ENCODE measurements at places on chromosomes 12 and 14.

- no peak for DNase-seq
Measured at GRCh38 chr14:86707071-86707470, 1177.1 kb downstream of the FLRT2 start.

- DNase-seq = no peak
Measured at GRCh38 chr14:63897721-63898163, 44.9 kb downstream of the SYNE2 start.

- no peak for DNase-seq
Measured at GRCh38 chr14:94049625-94050023, 23.5 kb downstream of the OTUB2 start.

- DNase-seq = no peak
Measured at GRCh38 chr14:84707830-84708229, 822.1 kb upstream of the FLRT2 start.

GRCh38 chr12:53208877-53209463, 1.9 kb upstream of the ITGB7 start:
- DNase-seq = no peak

- DNase-seq = no peak
Measured at GRCh38 chr14:92040431-92041051, 682 bp upstream of the TRIP11 start.

- no peak for DNase-seq
Measured at GRCh38 chr14:36905272-36905888, 243.7 kb downstream of the PAX9 start.

DNA sequence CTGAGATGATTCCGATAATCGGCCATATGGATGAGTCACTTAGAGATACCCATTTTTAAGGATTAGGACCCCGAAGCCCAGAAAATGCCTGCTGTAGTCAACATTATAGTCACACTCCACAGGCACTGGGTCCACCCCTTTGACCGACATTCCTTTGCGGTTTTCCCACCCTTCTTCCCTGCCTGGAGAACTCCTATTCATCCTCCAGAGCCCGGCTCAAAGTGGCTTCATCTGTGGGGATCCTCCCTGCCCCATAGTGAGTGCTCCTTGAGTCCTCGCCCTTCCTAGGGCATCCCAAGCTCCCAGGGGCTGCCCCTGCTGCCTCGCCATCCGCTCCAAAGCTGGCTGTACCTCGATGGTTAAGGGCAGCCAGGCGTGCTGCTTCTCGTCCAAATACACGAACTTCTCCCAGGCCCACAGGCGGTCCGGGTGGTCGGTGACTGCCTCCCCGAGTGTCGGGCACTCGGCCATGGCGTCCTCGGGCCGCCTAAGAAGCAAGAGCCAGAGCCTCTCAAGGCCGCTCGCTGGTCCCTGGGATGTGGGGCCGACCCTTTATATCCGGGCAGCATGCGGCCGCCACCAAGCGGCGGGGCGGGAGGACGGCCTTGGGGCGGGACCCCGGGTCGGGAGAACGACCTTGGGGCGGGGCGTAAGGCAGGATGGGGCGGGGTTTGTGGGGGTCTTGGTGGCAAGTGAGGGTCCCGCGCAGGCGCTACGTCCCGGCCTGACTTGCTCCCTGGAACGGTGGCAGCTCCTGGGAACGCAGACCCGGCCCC, at the start of gene TCL1A:
TCL1A (minus strand) TSS at position 530 of the 776 bp plus-strand sequence; CDS start at position 471, 59 bp downstream.
- no peak for DNase-seq

- no peak for DNase-seq
Measured at GRCh38 chr14:96795109-96795828, 1.9 kb upstream of the VRK1 start.

- no peak for DNase-seq
Measured at GRCh38 chr14:59772233-59772632, 98.3 kb downstream of the RTN1 start.

DNA sequence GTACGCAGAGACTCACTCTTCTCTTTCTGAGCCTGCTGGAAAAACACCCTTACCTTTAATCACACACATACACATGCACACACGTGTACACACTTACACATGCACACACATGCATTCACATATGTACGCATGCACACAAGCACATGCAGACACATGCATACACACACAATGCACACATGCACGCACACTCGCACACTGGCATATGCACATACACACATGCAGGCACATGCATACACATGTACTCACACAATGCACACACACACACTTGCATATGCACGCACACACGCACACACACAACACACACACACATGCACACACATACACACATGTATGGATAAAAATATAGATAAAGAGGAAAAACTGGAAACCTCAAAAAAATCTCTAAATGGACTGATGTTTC, 249.0 kb downstream of the GLT1D1 start:
- no peak for DNase-seq

DNA sequence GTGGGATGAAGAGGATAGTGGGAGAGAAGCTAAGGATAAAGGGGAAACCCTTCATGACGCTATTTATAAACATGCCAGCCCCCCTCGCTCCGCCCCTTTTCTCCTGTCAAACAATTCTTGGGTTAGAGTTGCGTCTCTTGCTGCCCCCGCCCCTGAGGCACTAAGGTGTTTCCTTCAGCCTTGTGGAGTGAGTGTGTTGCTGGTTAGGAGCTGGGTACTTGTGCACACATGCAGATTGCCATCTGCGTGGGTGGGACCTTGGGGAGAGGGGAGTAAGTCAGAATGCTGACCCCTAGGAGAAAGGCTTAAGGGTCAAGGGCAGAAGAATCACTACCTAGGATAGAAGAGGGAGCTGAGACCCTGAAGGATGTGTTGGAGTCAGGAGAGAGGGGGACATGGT, 5.4 kb downstream of the FOXJ2 start:
- no peak for DNase-seq

GRCh38 chr12:111045941-111046340, 125.6 kb upstream of the MYL2 start:
- DNase-seq = no peak

DNA sequence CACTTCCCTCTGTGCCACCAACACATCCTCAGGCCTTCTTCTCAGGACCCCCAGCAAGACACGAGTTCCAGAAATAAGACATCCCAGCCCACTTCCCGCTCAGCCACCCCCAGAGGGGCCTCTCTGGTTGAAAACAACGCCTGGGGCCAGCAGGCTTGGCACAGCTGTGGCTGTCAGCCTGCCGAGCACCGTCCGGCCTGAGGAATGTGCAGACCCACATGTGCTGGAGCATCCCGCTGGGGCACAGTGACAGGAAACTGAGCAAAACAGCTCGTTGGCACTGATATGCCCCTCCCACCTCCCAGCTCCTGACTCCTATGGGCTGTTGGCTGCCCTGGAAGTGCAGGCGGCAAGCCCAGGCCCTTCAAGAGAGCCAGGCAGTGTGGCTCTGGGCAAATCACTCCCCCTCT, 1.4 kb downstream of the SYNE3 start:
- DNase-seq = no peak

- no peak for DNase-seq
Measured at GRCh38 chr12:92270521-92270920, 124.9 kb upstream of the BTG1 start.

DNA sequence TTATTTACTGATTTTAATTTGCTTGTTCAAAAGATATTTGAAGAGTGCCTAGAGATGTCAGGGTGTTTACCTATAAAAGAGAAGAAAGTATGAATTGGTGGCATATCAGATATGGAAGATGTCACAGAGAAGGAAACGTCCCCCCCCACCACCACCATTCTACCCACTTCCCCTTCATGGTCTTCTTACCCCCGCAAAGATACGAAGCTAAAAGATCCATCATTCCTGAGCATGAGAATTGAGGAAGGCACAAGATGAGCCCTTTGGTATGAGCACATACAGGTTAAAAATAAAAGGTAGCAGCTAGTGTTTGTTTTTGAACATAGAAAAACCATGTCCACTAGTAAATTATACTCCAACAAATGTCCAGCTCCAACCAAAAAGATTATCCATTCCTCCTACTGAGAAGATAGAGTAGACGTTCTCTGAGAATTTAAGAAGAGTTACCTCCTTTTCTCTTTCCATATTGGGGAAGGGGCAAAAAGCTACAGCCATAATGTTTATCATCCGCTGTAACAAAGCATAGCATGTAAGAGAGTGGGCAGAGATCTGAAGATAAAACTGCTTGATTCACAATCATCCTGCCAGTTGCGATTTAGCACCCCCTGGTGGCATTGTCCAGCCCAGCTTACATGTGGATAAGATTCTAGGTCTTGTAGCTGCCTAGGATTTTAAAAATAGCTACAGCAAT, 29.1 kb downstream of the NFYB start:
- DNase-seq = peak; percentile 64

DNA sequence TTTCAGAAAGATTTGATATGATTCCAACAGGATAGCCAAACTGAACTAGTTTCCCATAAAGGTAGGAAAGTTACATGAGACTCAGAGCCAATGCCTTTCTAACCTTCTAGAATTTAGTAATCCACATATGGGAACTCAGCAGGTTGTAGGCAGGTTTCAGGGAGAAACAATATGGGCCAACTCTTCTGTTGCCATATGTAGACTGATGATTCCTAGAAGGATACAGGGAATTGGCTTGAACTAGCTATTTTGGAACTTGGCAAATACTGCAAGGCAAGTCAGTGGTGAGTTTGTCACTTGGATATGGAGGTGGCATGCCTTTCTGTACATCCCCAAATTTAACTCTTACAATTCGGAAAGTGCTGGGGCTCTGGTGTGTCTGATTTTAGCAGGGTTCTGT, 15.5 kb downstream of the SUDS3 start:
- no peak for DNase-seq

GRCh38 chr12:91155990-91156389, 26.6 kb downstream of the DCN start:
- no peak for DNase-seq

DNA sequence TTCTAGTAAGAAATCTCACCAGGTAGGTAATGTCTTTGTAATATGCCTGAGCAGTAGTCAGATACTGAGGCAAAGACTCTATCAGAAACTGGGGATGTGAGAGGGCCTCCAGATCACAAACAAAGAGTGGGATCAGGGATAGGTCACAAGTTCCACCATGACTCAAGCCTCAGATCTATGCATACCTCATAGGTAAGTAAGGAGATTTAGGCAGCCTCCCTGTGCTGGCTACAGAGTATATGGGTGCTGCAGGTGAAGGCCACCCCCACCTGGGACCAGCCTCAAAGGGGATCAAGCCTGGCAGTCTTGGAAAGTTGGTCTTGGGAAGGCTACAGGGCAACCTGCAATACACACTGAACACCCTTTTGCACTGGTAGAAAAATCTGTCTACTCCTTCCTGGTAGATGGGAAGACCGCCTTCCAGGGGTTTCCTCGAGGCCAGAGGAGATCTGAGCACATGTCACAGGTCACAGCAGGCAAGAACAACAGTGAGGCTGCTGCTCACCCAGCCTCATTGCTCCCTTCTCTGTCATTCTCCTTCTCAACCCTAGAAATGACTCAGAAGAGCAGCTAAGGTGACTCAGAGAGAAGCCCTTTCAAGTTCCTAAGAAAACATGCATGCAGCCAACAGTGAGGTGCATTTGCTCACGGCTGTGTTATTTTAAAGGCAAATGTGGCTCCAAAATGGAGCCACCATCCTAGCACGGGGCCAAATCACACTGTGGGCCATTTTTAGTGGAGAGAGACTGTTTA, 143.4 kb upstream of the CDKN3 start:
- DNase-seq = no peak

- DNase-seq = no peak
Measured at GRCh38 chr14:38134416-38135030, 73.2 kb upstream of the SSTR1 start.

- DNase-seq = no peak
Measured at GRCh38 chr14:81591266-81591665, 57.6 kb upstream of the SEL1L start.

GRCh38 chr14:76576047-76576741, 185.1 kb upstream of the VASH1 start:
- DNase-seq = no peak

- no peak for DNase-seq
Measured at GRCh38 chr12:75305412-75306332, 24.5 kb downstream of the CAPS2 start.

DNA sequence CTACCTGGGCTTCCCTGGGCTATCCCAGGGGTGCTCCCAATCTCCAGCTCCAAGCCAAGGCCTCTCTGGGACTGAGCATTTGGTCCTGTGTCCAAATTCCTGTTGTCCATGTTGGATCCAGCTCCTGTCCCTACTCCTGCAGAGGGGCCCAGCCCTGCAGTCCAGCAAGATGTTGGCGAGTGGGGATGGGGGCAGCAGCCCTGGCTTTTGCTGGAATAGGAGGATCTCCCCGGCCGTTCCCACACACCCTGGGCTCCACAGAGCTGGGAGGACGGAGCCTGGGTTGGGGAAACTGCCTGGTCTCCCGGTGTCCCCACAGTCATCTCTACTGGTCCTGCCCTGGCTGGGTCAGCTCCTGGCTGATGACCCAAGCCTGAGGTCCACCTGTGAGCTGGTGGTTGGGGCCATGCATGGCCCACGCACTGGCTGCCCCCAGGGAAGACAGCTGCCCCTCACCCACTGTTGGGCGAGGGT, 219.6 kb upstream of the C14orf180 start:
- no peak for DNase-seq

- no peak for DNase-seq
Measured at GRCh38 chr14:85333313-85333712, 196.6 kb upstream of the FLRT2 start.

DNA sequence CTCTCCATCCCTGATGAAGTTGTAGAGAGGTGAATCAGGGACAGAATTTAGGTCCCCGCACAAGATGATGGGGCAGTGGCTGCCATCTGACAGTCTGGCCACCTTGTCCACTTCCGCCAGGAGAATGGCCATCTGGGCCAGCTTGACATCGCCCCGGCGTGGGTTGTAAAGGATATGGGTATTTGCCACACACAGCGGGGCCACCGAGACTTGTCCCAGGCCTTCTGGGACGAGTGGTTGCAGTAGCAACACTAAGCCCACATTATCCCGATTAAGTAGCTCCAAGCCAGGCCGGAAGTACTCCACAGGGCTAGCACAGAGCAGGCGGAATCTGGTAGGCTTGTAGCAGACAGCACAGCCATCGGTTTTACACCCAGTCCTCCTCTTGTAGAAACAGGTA, 6.2 kb downstream of the ANGEL1 start:
- no peak for DNase-seq

- no peak for DNase-seq
Measured at GRCh38 chr12:44667461-44667860, 208.7 kb downstream of the NELL2 start.

- DNase-seq = no peak
Measured at GRCh38 chr12:6752167-6752920, 597 bp downstream of the MLF2 start.

GRCh38 chr12:88925454-88925853, 345.2 kb upstream of the KITLG start:
- DNase-seq = no peak

GRCh38 chr14:95722525-95723190, 8.7 kb upstream of the TCL1A start:
- DNase-seq = no peak

DNA sequence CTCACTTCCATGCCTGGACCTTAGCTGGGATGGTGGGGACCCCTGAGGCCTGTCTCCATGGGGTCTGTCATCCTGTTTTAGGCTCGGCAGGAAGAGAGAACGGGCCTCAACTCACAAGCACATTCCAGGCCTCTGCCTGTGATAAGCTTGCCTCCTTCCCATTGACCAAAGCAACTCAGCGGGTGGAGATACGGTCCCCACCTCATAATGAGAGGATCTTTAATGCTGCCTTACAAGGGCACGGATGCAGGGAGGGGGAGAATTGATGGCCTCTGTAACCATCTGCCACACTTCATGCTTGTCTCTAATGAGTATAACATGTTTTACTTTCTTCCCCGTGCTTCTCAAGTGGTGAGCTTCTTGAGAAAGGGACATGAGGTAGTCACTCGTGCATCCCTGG, 50.0 kb downstream of the GLT1D1 start:
- no peak for DNase-seq

GRCh38 chr14:44989497-44990440, 27.8 kb downstream of the TOGARAM1 start:
- DNase-seq = no peak

GRCh38 chr12:121570467-121571283, 10.1 kb downstream of the KDM2B start:
- no peak for DNase-seq
